Activated T-cell treated with anti-CD3 and anti-CD28 coated beads for 1 hour (primary cell): ENCODE measurements at places on chromosomes 5 and 9.

DNA sequence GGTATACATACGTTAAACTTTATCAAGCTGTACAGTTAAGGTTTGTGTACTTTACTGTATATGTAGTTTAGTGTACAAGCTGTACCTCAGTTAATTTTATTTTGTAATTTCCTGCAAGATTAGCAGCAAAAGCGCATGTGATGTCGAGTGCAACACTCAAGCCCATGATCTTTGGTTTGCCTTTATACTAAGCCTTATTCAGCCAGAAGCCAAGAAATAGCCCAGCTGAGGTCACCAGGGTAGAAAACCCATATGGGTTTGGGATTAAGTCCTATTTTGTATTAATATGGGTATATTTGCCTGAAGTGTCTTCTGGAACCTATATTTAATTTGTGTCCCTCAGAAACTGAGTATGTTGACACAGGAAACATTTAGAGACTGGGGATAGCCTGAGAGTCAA lies 59.3 kb downstream of the ZFAND5 start:
- no peak for DNase-seq

DNA sequence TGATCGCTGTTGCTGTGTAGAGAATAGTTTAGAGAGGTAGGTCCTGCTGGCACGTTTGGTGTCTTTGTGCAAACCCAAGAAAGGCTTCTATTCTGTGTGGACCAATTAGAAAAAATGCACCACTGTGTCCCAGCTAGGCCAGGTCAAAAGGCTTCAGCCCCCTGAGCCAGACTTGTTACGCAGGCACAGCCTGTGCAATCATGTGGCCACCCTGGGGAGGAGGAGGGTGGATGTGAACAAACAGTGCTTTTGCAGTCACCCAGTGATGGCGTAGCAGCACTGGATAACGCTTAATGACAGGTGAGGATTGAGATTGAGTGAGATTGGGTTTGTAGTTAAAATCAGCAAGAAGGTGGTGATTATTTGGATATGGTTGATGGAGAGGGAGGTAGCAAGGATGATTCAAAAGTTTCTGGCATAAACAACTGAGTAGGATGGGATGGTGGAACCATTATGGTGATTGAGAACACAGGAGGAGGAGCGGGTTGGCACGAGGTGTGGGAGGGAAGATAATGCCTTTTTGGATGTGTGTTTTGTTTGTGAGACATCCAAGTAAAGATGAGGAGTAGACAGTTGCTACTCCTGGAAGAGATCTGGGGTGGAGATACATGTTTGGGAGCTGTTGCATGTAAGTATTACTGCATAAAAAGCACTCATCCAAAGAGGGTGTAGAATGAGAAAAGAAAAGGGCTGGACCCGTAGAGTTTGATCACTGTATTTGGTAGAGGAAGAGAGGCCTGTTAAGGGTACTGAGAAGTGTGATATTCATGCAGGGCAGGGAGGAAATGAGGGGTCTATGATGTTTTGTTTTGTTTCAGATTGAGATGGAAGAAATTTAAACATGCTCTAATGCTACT lies 6.7 kb downstream of the GCNT1 start:
- DNase-seq = no peak

DNA sequence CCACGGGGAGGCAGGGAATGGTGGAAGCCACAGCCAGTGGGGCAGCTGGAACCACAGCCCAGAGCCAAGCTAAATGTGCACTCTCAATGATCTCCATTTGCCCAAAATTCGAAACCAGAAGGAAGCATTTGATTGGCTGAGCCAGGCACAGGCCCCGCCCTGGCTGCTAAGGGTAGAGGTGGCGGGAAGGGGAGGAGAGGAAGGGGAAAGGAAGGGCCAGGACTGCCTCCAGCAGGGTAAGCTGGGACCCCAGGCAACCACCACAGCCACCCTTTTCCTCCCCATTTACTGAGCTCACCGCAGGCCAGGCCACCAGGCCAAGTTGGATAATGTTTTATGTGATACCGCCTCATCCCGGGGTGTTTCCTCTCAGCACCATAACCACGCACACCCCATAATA lies 100.3 kb upstream of the RAPGEF1 start:
- DNase-seq = no peak

DNA sequence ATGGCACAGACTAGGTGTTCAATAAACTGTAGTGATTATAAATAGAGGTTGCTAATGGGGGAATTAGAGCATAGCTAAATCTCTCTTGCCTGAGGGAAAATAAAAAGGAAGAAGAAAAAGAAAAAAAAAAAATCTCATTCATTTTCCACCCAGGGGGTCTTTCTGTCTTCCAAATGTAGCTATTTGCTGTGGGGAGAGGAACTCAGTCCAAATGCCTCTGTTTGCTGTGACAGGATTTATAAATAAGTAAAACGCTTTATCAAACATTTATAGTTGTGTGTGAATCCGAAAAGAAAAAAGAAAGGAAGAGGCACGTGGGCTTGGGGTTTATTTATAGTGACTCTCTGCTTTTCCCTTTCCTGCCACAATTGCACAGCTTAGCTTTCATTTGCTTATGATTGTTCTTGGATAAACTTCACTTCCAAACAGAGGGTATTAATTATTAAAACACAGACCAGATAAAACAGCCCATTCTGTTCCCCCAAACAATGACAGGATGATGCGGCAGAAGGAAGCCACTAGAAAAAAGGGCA lies 245.7 kb downstream of the ASTN2 start:
- no peak for DNase-seq

- no peak for DNase-seq
These were observed 74.7 kb upstream of the DAPK1 start for GRCh38 chr9:87422999-87423398.

DNA sequence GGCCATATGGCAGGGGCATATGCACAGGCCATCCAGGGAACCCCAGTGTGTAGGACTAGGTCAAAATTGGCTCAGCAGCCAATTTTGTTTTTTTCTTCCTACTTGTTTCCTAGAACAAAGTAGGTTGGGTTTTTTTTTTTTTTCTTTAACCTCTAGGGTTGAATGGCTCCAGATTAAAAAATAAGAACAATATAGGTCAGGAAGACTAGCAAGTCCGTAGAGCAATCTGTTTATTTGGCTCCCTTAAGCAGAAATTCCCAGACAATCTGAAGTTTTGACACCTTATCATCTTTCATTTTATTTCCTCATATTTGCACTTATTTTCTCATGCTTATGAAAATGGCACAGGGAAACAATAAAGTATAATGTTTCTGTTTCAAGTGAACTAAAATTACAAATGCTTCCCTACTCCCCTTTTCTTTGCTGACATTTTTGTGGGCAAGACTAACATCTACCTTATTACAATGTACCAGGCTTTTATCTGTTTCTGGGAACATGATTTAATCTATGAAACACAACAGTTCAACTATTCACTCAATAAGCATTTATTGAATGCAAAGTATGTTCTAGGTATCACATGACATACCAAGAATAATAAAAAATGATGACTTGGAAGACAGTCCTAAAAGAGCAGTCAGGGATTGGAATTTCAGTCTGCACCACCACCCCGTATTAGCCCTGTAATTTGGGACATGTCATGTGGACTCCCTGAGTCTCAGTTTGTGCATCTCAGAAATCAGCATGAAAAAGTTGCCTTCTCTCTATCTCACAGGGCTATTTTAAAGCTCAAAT lies 30.5 kb downstream of the TLR4 start:
- DNase-seq = no peak

GRCh38 chr5:172686539-172687390 lies 45.7 kb downstream of the NEURL1B start:
- no peak for DNase-seq

- DNase-seq = no peak
These were observed 5.0 kb downstream of the LCN1 start for GRCh38 chr9:135526089-135526729.

- DNase-seq = no peak
These were observed 67.9 kb upstream of the RXRA start for GRCh38 chr9:134258332-134258731.

DNA sequence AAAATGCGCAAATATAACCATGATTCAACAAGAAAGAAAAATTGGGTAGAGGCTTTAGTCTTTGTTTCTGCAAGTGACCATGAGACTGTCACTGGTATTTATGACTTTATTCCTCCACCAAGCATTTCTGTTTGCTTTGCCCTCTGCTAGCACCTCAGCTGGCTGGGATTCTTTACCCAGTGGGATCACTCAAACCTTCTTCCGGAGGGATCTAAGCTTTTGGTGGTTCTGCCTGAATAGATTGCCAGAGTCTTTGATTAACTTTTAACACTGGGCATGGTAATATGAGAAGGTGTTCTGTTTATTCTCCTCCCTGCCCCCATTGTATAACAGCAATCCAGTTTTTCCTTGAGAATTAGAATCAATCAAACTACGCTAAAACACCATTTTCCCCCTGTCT lies 59.1 kb upstream of the FBN2 start:
- no peak for DNase-seq
